ENCODE measurements at places on chromosomes 2 and 18.

DNA sequence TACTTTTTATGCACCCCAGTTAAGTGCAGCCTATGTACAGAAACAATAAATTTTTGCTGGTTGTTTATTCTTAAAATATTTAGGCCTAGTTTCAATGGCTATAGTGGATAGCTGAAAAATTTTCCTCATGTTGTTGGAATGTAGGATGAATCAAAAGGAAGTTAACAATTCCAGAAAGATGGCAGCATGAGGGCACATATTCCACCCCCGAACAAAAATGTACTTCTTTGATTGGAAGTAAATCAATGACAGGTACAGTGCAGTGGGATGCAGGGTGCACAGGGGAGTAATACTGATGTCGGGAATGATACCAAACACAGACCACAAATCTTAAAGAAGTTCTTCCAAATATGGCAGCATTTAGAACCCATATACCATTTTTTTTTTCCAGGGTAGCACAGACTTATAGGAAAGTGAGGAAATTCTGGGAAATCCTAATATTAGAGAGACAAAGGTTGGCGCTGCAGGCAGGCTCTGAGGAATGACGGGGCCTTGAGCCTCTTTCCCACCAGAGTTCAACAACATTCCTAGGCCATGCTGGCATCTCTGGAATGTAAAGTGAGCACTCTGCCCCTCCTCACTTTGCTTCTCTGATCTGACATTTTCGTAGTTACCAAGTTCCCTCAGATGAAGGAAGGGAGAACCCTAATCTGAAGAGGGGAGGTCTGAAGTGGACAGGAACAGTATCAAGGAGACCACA, 36.6 kb upstream of the IKZF2 start:
- DNase-seq, result no peak

GRCh38 chr18:44897816-44898215, 217.1 kb downstream of the SETBP1 start:
- DNase-seq, result no peak

DNA sequence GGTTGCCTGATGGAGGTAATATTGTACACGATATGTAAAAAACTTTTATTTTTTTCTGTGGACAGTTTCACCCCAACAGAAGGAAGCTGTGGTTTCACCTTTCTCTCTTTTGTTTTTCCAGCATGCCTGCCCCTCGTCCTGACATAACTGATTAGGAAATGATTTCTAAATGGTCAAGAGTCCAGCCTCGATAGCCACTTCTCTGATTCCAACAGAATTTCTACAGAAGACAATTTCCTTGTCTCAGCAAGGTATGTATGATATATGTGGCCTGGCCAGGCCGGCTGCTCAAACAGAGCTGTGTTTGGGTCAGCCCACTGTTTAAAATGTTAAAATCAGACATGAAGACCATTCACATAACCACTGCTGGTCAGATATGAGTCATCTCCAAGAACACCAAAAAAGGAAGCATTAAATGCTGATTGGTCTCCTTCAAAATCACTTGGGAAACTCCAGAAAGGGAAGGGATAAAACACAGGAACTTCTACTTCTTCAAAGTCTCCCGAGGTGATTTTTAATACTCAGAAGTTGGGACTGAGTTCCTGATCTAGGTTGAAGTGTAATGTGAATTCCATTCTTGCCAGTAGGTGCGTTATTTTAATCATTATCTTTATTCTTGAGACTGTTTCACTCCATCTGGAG, 22.3 kb downstream of the ATP8B1 start:
- DNase-seq, result no peak

DNA sequence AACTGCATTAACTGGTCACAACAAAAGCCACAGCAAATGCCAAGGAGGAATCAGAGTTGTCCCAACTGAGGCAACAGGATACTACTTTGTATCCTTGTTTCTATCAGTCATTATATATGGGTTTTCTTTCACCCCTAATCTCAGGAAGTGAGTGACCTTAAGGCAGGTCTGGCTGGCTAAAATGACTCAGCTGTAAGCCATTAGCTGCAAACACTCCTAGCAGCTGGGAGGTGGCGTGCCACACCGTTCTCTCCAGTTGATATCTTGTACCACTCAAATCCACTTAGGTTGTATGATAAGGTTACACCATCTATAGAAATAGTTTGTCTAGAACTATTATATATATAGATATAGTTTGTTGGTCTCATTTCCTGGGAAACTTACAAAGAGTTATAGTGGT, 171.1 kb upstream of the MC4R start:
- DNase-seq, result no peak

- DNase-seq, result no peak
Observed at GRCh38 chr2:69559442-69560146, 83.9 kb downstream of the AAK1 start.

GRCh38 chr2:69561101-69561500, 82.4 kb downstream of the AAK1 start:
- no peak for DNase-seq

DNA sequence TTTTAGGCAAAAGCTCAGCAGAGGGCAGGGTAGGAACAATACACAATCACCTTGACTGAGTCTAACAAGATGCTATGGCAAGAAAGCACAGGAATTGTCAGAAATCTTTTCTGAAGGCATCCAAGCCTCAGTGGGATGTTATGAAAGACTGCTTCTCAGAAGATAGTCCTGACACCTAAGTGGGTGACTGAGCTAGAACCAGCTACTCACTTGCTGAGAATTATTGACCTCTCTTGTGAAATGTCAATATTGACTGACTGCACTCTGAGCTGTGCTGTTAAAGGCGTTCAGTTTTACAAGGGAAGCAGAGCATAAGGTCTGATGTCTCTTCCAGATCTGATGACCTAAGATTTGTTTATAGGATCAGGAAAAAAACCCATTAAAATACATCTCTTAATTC, 46.1 kb downstream of the TACR1 start:
- no peak for DNase-seq

- DNase-seq, result no peak
Observed at GRCh38 chr2:239818531-239819011, 206.6 kb downstream of the NDUFA10 start.

GRCh38 chr2:235305678-235306077, 188.2 kb upstream of the AGAP1 start:
- DNase-seq, result no peak

DNA sequence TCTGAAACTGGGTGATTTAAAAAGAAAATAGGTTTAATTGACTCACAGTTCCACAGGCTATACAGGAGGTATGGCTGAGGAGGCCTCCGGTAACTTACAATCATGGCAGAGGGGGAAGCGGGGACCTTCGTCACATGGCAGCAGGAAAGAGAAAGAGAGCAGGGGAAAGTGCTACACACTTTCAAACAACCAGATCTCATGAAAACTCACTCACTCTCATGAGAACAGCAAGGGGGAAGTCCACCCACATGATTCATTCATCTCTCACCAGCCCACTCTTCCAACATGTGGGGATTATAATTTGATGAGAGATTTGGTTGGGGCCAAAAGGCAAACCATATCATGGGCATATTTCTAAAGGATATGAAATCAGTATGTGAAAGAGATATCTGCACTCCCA, 12.0 kb upstream of the ARHGAP15 start:
- no peak for DNase-seq

GRCh38 chr18:60962625-60963024, 370.6 kb upstream of the CDH20 start:
- DNase-seq, result no peak

DNA sequence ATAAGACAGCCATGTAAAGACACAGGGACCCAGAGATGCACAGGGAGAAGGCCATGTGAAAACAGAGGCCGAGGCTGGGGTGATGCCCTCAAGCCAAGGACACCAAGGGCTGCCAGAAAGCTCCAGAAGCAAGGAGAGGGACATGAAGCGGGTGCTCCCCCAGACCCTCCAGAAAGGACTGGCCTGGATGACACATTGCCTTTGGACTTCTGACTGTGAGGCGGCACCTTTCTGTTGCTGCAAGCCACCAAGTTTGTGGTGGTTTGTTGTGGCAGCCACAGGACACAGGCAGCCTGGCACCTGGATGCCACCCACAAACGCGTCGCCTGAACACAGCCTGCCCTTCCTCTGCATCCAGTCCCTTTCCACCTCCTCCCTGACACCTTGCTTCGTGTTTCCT, 67.1 kb downstream of the RHOB start:
- DNase-seq, result no peak

DNA sequence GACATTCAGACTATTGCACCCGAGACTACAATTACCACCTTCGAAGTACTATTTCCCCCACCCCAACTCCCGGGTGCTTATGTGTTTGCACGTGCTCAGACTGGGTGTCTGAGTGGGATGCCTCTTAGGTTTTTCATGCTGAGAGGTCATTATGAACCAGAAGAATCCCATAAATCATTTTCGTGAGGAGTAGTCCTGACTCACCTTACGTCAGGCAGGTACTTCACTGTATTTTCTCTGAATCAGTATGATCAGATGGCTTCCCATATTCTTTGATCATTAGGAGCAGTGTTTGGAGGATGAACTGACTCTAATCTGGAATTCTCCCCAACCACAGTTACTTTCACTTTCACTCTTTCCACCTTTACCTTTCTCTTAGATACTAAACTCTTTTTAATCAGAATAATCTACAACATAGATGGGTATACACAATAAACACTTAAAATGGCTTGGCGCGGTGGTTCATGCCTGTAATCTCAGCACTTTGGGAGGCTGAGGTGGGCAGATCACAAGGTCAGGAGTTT, 38.4 kb upstream of the STAT4 start:
- no peak for DNase-seq

- no peak for DNase-seq
Observed at GRCh38 chr2:132909427-132909826, 239.4 kb upstream of the LYPD1 start.

GRCh38 chr2:9165625-9166024, 41.0 kb upstream of the ASAP2 start:
- DNase-seq, result no peak

GRCh38 chr2:205739620-205740019, 57.3 kb downstream of the NRP2 start:
- DNase-seq, result no peak

DNA sequence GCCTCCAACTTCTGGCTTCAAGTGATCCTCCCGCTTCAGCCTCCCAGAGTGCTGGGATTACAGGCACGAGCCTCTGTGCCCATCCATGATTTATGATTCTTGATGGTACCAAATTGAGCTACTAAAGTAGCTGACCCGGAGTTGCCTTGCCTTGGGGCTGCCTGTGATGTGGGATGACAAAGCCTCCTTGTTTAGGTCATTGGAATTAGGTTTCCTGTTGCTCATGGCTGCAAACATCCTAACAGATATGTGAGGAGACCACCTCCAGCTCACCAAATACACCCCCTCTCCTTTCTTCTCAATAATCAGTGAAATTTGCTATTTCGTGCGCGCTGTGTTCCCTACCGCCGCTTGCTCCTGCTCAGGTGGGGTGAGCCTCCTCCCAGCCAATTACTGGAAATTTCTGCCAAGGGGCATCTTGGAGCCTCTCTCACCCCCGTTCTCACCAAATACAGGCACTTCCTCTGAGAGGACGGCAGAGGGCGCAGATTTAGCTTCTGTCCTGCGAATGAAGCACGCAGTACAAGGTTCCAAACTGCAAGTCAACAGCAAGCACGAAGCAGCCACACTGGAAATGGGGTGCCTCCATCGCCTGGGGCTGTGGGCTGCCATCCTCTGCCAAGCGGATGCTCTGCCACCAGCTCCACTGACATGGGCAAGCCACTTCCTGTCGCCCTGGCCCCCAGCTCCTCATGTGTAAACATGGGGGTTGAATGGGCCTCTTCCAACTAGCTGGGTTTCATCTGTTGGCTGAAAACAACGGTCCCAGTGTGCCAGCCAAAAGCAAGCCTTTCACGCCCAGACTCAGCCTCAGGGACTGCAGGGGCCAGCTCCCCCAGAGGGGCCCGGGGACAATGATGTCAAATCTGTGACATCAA, 71.7 kb downstream of the NCAPH start:
- peak; percentile 71 for DNase-seq

DNA sequence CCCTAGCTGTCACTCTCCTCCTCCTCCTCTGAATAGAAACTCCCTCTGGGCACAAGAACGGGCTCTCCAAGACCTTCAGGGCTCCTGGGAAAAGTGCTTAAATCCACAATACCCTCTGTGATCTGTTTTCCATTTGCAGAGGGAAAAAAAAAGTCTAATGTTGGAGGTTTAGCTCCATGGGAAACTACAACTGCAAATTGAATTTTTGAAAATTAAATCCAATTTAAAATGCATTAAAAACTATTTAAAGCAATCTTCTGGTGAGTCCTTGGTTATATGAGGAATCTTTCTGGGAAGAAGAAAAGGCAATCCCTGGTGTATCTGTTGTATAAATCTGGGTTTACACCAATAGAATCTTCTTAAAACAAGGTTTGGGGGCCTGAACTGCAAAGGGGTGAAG, 64.3 kb downstream of the NCKAP5 start:
- no peak for DNase-seq

GRCh38 chr2:156896294-156896693, 361.2 kb upstream of the GALNT5 start:
- no peak for DNase-seq

DNA sequence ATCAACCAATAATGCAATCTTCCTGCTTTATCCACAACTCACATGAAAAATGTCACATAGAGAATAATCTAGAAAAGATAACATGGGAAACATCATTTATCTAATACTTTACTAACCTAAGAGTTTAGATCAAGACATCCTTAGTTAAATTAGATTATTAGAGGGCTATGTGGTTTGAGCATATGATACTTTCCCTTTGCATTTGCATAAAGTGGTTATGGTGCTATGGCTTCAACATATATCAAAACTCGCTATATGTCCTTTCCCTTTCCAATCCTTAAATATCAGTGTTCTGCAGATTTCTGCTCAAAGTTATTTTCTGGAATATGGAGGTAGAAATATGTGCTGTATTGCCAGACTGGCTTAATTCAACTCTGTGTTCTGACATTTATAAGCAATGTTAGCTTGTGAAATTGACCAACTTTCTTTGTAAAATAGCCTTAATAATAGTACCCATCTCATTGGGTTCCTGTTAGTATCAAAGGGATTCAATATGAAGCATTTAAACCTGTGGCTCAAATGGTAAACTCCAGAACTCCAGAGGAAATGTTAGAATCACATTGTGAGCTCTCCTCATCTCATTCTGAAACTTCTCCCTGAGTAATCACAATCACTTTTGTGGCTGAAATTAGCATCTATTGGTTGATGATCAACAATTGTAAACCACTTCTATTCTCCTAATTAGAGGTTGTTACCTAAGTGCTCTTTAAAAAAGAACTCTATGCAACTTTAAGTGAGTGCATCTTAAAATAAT, 1089.9 kb upstream of the SLC39A10 start:
- no peak for DNase-seq

DNA sequence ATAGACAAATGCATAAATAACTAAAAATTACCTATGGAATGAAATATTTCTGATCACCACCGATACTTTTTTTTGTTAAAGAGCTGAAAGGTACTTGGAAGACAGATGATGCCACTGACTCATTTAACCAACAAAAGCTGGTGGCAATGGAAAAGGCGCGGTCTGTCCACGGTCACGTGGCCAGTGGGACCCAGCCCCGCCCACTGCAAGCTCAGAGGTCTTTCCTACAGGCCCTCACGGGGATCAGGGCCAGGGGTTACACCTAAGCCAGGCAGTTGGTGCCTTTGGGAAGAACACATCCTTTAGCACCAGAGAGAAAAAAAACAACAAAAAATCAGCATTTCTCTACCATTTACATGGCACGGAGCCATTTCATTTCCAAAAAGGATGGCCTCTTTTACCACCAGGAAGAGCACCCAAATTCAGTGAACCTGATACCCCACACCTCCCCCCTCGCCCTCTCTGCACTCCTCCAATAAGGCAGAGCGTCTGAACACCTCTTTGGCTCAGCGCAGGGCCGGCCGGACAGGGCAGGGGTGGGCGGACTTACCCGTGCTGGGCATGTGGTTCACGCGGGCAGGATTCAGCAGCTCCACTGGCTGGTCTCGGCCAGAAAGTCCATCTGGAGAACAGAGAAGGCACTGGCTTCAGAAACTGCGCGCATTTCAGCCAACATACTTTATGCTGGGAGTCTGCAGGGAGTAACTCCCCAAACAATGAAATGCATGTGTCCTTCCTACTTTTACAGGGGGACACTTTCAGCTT, 164.6 kb downstream of the HDAC4 start:
- no peak for DNase-seq
